Activated CD8-positive, alpha-beta memory T cell treated with anti-CD3 and anti-CD28 coated beads for 4 hours (primary cell): ENCODE measurements at places on chromosomes 7 and 10.

DNA sequence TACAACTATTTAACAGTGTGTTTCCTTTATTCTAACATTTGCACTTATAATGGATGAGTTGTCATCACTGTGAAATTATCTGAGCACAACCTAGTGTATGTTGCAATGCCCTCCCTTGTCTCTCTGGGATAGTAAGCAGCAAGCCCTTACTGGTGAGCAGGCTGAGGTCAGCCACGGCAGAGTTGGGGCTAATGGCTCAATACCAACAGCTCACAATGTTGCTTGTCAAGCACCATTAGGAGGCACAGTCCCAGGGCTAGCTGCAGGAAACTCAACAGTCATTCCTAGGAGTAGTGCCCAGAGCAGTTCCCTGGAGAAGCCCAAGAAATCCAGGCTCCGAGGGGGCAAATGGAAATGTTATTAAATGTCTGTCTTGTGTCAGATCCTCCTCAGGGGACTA lies 858.4 kb downstream of the GRID1 start:
- no peak for DNase-seq

GRCh38 chr10:7015457-7015856 lies 395.4 kb downstream of the SFMBT2 start:
- DNase-seq: no peak

GRCh38 chr10:102738692-102739121 lies 5.0 kb upstream of the WBP1L start:
- DNase-seq: no peak

- DNase-seq: peak; percentile 32
Observed at GRCh38 chr7:29189743-29190201, 4.8 kb upstream of the CHN2 start.

- DNase-seq: no peak
Observed at GRCh38 chr10:103877861-103878260, 22.5 kb upstream of the SH3PXD2A start.

GRCh38 chr7:121272676-121273075 lies 56.1 kb upstream of the WNT16 start:
- DNase-seq: no peak

GRCh38 chr7:103887050-103887449 lies 102.4 kb downstream of the RELN start:
- no peak for DNase-seq

- no peak for DNase-seq
Observed at GRCh38 chr10:45447416-45447815, 73.4 kb downstream of the ALOX5 start.

GRCh38 chr7:157465891-157466866 lies 129.4 kb downstream of the DNAJB6 start:
- DNase-seq: no peak

- no peak for DNase-seq
Observed at GRCh38 chr10:101839002-101839401, 4.6 kb downstream of the KCNIP2 start.

- DNase-seq: peak; percentile 45
Observed at GRCh38 chr10:103584216-103585010, 90.9 kb downstream of the NEURL1 start.

- DNase-seq: no peak
Observed at GRCh38 chr10:34743814-34744213, 71.3 kb downstream of the PARD3 start.

DNA sequence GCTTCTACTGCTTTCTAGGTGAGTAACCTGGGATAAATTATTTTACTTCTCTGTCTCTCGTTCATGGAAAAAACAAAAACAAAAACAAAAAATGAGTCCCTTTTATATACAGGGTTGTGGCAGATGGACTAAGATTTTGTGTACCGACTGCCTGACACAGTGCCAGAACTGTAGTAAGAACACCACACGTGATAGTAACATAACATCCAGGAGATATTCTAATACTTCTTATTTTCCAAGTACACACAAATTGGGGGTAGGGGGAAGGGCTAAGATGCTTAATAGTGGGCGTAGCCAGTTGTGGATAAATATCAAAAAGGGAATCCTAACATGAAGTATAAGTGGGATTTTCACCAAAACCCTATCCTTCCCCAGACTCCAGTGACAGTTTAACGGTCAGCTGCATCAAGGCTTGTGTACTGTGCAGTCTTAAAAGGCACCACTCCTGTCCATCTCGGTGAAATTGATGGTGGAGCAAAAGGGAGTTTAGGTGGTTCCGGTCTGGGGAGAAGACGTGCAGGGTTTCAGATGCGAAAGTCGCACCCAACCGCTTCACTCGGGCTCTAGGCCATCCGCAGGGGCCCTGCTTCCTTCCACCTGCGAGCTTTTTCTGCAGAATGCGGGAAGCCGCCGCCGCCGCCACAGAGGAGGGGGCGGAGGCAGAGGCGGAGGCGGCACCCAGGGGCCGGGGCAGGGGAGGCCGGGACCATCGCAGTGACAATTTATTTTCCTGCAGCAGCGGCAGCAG lies at the start of gene STAMBPL1:
TSS of gene STAMBPL1 (plus strand) at position 712 of the 748 bp plus-strand sequence. CDS start 21,464 bp downstream, outside the sequence.
- DNase-seq: peak; percentile 44

DNA sequence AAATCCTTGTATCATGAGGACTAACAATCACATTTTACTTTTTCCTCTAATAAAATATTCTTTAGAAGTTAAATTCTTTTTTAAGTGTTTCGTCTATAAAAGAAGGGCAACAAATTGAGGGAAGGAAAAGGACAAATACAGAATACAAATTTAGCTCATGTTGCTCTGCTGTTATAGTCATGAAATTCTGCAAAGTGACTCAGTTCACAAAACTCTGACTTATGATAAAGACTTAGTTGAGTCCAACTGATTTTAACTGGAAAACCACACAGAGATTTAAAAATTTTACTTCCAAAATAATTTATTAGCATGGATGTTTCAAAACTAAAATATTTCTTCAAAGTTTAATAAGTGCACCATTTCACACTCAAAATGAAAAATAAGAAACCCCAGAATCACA lies 75.0 kb upstream of the GPR22 start:
- DNase-seq: no peak

GRCh38 chr10:132562916-132563456 lies 25.4 kb downstream of the INPP5A start:
- DNase-seq: no peak

- DNase-seq: no peak
Observed at GRCh38 chr7:100874300-100874576, 665 bp upstream of the SRRT start.

DNA sequence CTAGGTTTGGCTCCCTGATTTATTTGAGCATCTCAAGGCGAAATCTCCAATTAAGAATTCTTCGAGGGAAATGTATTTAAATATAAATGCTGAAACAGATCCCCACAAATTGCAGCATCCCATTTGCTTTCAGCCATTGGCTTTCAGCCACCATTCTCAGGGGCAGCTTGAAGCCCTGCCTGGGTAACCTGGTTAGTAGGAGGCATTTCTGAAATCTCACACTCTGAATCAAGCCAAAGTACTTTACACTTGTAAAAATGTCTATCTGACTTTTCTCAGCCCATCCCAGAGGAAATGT lies 49.1 kb downstream of the GCC1 start:
- DNase-seq: no peak

DNA sequence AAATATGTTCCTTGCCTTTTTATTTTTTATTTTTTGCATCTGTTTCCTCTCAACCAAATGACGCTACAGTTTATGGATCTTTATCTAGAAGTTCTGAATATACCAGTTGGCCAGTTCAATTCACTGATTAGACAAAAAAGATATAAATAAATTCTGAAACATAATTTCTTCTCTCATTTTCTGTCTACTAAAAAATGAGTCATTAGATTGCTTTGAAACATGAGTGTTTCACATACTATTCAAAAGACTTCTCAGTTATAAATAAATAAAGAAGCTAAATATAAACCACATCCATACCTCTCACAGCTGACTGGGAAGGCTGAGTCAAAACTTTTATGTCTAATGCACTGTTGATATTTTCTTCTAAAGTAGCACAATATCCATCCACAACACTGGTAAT lies 97.6 kb upstream of the GPR22 start:
- no peak for DNase-seq

GRCh38 chr10:7895699-7896090 lies 77.4 kb downstream of the TAF3 start:
- no peak for DNase-seq

- no peak for DNase-seq
Observed at GRCh38 chr10:29411666-29412315, 122.9 kb downstream of the LYZL1 start.

GRCh38 chr7:88042157-88042556 lies 108.1 kb downstream of the ADAM22 start:
- no peak for DNase-seq

DNA sequence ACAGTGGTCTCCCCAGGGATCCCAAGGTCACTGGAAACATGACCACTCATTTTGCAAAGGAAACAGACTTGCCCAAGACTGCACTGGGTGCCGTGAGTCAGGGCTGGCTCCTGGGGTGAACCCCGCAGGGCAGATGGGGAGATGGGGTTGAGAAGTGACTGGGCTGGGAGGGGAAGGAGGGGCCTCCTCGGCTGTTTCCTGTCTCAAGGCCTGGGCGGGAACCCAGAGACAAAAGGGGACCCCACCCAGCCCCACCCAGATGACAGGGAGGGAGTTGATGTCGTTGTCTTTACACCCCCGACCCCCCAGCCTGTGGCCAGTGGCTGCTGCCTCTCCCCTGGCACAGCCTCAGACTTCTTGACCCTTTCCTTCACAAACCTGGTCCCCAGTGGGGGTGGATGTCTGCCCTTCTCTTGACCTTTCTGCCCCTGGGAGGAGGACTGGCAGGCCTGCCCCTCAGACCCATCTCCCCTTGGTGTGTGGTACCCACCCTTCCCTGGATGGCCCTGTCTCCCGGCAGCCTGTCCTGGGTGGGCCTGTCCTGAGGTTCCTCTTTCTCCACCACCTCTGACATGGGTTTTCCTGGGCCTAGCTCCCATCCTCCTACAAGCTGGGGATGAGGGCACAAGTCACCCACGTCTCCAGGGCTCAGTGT lies 1.4 kb downstream of the MYO1G start:
- peak; percentile 58 for DNase-seq

GRCh38 chr10:18399158-18399557 lies 252.2 kb downstream of the NSUN6 start:
- no peak for DNase-seq

DNA sequence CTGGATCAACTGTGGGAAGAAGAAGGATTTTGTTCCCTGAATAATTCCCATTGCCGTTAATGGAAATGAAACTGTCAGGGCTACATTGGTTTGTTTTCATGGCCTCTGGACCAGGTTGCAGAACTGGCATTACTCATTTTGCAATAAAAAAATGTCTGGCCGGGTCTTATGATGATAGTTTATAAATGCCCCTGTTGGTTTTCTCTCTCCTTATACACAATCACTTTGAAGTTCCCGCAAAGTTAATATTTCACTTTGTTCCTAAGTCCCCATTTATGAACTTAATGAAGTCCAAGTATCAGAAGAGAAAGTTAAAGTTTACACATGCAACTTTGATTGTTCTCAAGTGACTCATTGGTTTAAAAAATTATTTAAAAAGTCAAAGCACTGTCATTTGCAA lies 150.7 kb upstream of the PRR15 start:
- no peak for DNase-seq

DNA sequence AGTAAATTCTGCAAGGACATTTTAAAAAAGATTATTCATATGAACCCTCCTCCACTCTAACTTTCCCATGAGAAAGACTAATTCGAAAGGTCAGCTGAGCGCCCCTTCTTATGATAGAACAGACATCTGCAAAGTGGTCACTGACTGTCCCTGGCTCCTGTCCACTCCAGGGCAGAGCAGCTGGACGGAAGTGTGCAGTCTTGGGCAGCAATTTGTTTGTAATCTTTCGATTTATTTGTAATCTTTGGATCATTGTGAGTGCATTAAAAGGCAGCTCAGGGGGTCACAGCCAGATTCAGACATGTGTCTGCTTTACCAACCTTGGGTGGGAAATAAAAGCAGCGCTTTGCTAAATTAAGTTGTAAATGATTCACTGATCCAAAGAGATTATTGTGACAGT lies 158.8 kb upstream of the ADARB2 start:
- DNase-seq: no peak

- DNase-seq: no peak
Observed at GRCh38 chr10:103064956-103065355, 128.1 kb downstream of the NT5C2 start.

DNA sequence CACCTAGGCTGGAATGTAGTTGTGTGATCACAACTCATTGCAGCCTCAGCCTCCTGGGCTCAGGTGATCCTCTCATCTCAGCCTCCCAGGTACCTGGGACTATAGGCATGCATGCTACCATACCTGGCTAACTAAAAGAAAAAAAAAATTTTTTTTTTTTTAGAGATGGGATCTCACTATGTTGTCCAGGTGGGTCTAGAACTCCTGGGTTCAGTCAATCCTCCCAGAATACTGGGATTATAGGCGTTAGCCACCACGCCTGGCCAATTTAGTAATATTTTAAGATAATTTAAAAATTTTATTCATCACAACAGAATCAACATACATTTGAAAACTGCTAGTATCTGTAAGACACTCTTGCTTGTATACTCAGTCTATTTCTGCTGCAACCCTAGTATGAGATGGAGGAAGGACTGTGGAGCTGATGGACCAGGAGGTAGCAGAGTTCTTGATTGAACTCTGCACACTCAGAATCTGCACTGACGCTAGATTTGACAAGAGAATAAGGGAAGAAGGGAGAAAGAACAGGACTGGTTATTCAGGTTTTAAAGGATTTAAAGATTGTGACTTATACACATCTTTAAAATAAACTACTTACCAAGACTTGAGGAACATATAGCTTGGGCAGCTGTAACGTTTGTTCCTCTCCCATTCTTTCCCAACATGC lies 57.6 kb downstream of the VCL start:
- DNase-seq: no peak

GRCh38 chr7:43763183-43763582 lies 4.7 kb downstream of the BLVRA start:
- DNase-seq: no peak

GRCh38 chr7:50197549-50197948 lies 104.5 kb upstream of the ZPBP start:
- DNase-seq: no peak

- DNase-seq: no peak
Observed at GRCh38 chr7:1439373-1440363, 19.6 kb downstream of the MICALL2 start.

GRCh38 chr10:88288320-88289059 lies 294.6 kb downstream of the RNLS start:
- no peak for DNase-seq

- no peak for DNase-seq
Observed at GRCh38 chr7:131357282-131357880, 29.7 kb downstream of the MKLN1 start.

GRCh38 chr7:2567679-2568278 lies 9.0 kb downstream of the IQCE start:
- no peak for DNase-seq

DNA sequence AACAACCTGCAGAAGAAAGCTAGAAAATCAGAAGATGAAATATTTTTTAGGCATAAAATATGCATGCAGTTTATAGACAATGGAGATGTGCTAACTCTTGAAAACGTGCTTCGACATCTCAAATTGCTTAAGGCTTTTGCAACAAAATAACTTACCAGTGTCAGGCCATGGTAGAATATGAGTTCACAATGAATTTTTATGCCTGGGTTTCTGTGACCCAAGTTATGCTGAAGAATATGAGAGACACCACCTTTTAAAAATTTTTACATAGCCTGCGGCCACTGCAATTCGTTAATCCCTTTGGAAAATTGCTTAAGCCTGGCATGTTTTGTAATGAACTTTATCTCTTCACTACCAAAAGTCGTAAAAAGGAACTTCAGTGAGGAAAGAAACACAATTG lies 170.1 kb upstream of the AKR1E2 start:
- DNase-seq: no peak

- no peak for DNase-seq
Observed at GRCh38 chr10:116265686-116266085, 7.3 kb downstream of the GFRA1 start.
